ENCODE measurements at places on chromosomes 5 and 9.

DNA sequence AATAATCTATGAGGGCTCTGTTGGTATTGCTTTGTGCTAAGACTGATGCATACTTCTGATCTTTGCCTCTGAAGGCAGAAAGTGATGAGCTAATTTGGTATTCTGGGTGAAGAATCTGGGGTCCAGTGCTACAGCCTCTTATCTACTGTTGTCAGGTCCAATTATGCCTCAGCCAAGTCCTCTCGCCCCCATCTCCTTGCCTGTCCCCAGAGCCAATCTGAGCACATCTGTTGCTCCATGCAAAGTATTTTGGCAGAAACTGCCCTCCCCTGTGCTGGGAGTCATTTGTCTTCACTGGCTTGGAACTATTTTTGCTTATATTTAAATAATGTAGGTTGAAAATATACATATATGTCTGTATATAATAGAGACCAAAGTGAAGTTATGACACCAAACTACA, 23.4 kb downstream of the LSM11 start:
- DNase-seq, result no peak

DNA sequence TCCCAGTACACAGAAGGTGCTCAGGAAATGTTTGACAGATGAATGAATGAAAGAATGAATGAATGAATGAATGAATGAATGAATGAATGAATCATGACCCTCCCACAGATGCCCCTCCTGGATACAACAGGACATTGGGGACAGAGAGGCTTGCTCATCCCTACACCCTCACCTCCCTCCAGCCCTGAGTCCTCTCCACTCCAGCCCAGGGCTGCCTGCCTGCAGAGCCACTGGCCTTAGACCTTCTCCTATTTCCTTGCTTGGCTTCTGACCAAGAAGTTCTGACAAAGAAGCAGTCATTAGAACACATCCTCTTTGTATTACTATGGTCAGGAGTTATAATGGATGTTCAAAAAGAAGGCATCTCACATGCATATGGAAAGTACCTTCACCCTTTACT, 240.7 kb upstream of the DAPK1 start:
- DNase-seq, result no peak

- DNase-seq, result peak; percentile 48
Measured at GRCh38 chr9:110183208-110184145, 24.5 kb downstream of the C9orf152 start.

DNA sequence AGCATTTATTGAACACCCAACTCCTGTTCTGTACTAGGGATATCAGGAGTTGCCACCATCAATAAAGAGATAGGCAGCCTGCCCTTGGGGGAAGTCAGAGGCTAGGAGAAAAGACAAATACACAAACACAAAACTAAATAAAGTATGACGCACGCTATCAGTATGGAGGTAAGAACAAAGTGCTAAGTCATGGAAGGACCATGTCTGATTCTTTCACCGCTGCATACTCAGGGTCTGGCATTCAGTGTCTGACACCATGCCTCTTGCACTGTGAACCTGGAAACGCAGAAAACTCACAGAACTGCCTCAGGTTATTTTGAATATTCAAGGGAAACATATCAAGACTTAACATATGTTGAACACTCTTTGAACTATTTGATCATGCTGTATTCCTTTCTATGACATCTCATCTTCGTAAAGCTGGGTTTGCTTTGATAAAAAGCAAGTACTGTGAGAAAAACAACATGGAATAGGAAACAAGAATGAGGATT, 65.3 kb downstream of the ADAMTSL1 start:
- no peak for DNase-seq

DNA sequence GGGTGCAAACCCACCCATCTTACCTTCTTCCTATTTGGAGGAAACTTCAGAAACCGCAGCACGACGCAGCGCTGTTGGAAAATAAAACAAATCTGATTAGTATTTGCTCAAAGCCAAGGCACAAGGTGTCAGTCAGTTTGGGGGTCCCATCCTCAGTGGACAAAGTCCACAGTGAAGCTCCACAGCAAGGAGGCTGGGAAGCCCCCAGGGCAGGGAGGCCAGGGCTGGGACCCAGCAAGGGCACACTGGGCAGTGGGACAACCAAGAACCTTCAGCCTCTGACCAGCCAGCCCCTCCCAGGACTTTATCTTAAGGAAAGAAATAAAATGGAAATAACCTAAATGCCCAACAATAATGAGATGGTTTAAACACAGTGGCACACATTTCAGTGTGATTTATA, 11.3 kb downstream of the IPPK start:
- DNase-seq, result no peak

- no peak for DNase-seq
Measured at GRCh38 chr5:38925154-38925925, 79.5 kb downstream of the OSMR start.

DNA sequence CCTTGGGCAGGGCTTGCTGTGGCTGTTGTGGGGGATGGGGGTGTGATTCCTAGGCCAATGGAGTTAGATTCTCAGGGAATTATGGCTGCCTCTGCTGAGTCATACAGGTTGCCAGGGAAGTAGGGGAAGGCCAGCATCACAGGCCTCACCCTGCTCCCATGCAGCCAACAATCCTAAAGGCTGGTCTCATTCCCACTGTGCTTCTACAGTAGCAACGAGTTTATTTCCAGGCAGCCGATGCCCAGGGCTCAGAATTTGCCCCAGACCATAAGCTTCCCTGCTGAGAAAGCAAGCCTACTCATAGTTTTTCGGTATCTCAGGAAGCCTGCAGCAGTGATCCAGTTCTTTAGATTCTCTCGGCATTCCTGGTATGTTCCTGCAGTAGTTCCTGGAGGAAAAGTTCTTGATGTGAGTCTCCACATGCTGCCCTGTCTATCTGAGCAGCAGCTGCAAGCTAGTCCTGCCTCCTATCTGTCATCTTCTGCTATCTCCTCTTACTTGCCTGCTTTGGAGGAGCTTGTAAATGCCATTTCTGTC, 59.3 kb upstream of the SELENOP start:
- DNase-seq, result no peak

DNA sequence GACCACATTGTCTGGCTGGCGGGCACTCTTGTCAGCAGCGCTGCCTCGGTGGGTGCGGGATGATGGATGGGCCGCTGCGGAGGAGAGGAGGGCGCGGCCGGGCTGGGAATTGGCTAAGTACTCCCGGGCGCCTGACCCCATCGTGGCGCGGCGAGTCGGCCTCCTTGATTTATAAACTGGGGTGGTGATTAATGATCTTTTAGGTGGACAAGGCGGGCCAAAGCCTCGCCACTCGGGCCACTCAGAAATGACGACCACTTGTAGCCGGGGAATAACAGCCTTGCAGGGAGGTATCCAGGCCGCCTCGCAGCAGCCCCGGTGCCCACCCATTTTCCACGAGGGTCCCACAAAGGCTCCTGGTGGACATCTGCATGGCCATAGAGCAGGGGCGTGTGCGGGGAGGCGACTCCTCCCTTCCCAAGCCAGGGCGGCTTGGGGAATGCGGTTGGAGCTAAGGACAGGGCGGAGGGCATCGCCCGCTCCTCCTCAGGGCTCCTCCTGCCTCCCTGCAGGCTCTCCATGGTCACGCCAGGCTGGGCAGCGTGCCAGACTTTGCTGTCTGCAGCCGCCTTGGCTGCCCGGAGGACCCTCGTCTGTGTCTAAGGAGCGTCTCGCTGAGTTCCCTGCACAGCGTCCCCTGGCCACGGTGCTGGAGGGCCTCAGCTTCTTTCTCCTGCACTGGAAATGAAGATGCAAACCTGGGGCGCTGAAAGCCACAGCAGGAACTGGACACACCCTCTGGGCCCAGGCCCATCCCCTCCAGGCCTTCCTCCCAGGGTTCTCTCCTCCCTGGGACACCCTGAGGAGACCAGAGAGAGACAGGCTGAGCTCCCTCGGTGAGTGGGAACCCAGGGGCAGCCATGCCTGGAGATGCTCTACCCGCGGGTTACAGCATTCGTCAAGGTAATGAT, 287.4 kb upstream of the IRX4 start:
- DNase-seq, result no peak

DNA sequence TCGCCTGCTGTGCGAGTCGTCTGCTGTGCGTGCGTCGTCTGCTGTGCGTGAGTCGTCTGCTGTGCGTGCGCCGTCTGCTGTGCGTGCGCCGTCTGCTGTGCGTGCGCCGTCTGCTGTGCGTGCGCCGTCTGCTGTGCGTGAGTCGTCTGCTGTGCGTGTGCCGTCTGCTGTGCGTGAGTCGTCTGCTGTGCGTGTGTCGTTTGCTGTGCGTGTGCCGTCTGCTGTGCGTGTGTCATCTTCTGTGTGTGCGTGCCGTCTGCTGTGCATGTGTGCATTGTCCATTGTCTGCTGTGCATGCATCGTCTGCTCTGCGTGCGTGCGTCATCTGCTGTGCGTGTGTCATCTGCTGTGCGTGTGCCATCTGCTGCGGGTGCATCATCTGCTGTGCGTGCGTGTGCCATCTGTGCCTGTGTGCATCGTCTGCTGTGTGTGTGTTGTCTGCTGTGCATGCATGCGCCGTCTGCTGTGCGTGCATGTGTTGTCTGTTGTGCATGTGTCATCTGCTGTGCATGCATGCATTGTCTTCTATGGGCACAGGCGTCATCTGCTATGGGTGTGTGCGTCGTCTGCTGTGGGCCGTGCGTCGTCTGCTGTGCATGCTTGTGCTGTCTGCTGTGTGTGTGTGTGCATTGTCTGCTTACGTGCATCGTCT, 68.6 kb upstream of the IRX4 start:
- DNase-seq, result no peak

DNA sequence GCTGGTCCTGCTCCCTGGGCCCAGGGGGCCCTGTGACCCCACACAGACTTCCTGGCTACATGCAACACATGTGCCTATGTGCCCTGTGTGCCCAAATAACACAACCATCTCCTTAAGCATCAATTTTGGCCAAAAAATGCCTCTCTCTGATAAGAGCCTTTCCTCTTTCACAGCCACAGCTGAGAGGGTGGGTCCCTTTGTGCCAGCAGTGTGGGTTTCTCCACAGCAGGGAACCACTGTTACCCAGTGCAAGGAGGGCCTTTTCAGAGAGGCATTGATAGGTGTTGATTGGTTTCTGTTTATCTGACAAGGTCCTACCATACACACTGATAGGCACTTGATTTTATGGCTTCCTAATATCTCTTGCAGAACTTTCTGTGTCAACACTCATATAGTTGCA, 42.7 kb downstream of the SYK start:
- no peak for DNase-seq

- DNase-seq, result peak; percentile 45
Measured at GRCh38 chr9:36092509-36093215, 43.9 kb upstream of the GLIPR2 start.

DNA sequence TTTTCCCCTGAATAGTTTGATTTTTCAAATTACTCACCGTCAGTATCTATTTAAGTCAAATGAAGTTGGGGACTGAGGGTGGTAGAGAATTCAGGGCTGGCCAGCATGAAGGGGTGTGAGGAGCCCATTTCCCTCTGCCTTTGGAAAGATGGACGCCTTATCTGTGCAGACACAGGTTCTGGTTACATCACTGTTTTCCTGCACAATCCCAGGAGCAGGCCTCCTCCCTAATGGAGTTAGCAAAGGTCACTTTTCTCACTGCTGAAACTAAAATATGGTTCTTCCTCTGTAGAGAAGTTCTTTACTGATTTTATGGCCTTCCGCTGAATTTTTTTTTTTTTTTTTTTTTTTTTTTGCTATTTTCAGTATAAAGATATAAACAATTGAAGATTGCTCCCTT, 69.1 kb downstream of the FOXD1 start:
- DNase-seq, result no peak

DNA sequence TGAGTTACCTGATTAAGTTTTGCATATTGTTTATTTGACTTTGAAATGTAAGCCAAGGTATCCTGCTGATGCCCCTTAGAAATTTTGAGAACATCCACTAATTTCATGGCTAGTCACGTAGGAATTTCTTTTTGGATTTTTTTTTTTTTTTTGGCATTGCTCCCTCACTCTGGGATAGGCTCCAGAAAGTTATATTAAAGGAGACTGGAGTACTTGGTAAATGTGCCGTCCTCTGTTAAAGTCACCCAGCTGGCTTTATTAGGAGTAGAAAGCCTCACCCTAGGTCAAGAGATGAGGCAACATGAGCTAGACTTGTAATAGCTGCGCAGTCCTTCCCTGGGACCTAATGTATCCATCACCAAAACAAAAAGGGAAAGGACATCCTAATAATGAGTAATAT, 3.1 kb downstream of the KCTD16 start:
- no peak for DNase-seq

DNA sequence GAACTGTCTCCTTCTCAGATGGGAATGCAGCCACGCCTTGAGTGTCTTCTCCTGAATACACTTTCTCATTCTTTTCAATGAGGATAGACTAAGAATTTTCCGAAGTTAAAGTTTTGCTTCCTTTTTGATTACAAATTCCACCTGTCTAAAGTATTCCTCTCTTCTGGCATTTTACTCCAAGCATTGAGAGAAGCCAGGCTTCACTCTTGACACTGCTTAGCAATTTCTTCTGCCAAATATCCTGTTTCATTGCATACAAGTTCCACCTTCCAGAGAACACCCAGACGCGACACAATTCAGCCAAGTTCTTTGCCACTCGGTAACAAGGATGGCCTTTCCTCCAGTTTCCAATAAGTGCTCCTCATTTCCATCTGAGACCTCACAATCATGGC, 35.6 kb upstream of the COL5A1 start:
- DNase-seq, result no peak

DNA sequence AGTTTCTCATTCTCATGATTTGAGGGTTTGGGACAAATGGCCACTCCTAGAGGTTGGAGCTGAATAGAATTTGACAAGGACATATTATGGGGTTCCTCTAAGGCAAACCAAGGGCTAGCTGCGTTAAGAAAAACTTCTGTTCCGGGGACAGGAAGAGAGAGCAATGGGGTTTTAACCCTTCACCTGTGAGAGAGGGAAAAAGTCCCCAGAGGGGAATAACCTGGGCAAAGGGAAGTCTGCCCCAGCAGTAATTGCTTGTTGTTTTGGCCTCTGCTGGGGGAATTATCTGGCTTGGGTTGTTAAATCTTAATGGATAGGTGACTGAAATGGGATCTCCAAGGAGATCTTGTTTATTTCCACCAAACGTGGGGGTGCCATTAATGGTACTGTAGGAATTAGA, 110.1 kb upstream of the MOCS2 start:
- no peak for DNase-seq

- DNase-seq, result no peak
Measured at GRCh38 chr5:79107020-79107796, 4.4 kb upstream of the BHMT start.

GRCh38 chr5:29547236-29547865, 1646.1 kb upstream of the CDH6 start:
- no peak for DNase-seq

GRCh38 chr5:108149369-108149768, 232.5 kb downstream of the FBXL17 start:
- no peak for DNase-seq

Data from CD4-positive, alpha-beta T cell treated with Interleukin-6 at 100 ng/mL for 8 hours (primary cell).